ENCODE measurements at places on chromosomes 5 and 9. TPM values are rescaled to one million over a fixed set of nuclear protein-coding genes. Genes with fewer than 3 reads are reported as not detected.

ELOVL7 gene
- polyA plus RNA-seq = 14.6 TPM

PFDN1 gene
- 85.8 TPM for polyA plus RNA-seq

MAMDC2 gene
- polyA plus RNA-seq = 1.5 TPM

- no peaks in the 10 kb centered on the region for H3K36me3 ChIP-seq
- no peak for DNase-seq
- H3K4me1 ChIP-seq = no peaks in the 10 kb centered on the region
- no peak overlapping the region for H3K27ac ChIP-seq
- H3K27me3 ChIP-seq = no peaks in the 10 kb centered on the region
Observed at GRCh38 chr5:55035480-55035879, 11.4 kb downstream of the GZMK start.

DNA sequence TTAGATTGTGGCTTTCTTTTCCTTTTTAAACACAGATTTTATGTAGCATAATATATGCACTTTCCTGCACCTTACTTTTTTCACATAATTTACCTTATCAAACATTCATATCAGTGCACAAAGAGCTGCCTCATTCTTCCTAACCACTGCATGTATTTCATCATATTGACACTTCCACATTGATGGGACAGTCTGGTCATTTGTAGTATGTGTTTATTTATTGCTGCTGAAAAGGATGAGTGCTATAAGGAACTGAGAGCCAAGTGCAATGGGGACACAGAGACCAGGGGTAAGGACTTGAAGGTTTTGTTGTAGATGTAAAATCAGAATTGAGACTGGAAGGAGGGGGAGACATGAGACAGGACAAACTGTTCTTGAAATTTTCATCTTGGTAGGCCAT, 193.8 kb downstream of the SMARCA2 start:
- H3K4me1 ChIP-seq = no peaks in the 10 kb centered on the region
- H3K27ac ChIP-seq = no peak overlapping the region

Data from kidney (tissue), 22 donors.